ENCODE measurements at places on chromosomes 6 and 20. TPM values are rescaled to one million over a fixed set of nuclear protein-coding genes. Genes with fewer than 3 reads are reported as not detected.

GATA5 gene
- 0.46 TPM for total RNA-seq

YIPF3 gene
- total RNA-seq: 89.7 TPM

- H3K27ac ChIP-seq: no peak overlapping the region
- no peaks in the 10 kb centered on the region for H3K36me3 ChIP-seq
- no peak overlapping the region for H3K4me3 ChIP-seq
- H3K4me1 ChIP-seq: no peaks in the 10 kb centered on the region
- no peaks in the 10 kb centered on the region for H3K27me3 ChIP-seq
- no peak for DNase-seq
These were observed 134.3 kb downstream of the ISM1 start for GRCh38 chr20:13355411-13355810.

GRCh38 chr6:113994934-113995342 lies 24.0 kb upstream of the HDAC2 start:
- no peak overlapping the region for H3K4me3 ChIP-seq
- peak overlapping the region; percentile 51 for H3K27ac ChIP-seq
- H3K4me1 ChIP-seq: peaks cover 44% of the 10 kb centered on the region
- no peaks in the 10 kb centered on the region for H3K36me3 ChIP-seq
- DNase-seq: peak; percentile 90

DNA sequence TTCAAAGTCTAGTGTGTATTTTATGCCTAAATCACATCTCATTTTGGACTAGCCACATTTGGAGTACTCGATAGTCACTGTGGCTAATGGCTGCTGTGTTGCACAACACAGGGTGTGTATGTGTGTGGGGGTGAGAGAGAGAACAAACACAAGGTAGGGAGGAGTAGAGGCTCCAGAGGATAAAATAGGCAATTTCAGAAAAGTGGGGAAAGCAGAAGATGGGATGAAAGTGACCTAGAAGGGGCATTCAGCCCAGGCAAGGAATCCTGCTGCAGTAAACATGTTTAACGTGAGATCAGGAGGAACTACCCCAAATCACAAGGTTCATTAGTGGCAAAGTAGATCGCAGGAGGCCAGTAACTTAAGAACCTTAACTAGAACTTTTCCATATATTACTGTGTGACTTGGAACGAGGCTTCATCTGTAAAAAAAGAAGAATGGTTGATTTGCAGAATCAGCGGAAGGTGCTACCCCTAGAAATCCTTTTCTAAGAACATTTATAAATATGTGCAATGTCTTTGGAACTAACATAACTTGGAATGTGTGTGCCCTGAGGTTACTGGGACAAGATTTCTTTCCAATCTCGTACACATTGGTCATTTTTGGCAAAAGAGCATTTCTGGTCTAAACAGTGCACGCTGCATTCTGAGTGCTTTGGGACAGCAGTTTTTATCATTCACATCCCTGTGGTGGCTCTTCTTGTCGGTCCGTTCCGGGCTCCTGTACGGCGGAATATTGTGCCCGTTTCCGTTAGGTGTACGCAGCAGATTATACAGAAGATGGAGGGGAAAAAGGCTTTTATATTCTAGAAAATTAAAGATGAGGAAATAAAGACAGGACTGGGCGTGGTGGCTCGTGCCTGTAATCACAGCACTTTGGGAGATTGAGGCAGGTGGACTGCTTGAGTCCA lies 2.6 kb downstream of the DUSP22 start:
- H3K4me1 ChIP-seq: peaks cover 15% of the 10 kb centered on the region
- H3K27me3 ChIP-seq: no peaks in the 10 kb centered on the region
- no peak overlapping the region for H3K4me3 ChIP-seq
- no peak overlapping the region for H3K27ac ChIP-seq
- DNase-seq: no peak

DNA sequence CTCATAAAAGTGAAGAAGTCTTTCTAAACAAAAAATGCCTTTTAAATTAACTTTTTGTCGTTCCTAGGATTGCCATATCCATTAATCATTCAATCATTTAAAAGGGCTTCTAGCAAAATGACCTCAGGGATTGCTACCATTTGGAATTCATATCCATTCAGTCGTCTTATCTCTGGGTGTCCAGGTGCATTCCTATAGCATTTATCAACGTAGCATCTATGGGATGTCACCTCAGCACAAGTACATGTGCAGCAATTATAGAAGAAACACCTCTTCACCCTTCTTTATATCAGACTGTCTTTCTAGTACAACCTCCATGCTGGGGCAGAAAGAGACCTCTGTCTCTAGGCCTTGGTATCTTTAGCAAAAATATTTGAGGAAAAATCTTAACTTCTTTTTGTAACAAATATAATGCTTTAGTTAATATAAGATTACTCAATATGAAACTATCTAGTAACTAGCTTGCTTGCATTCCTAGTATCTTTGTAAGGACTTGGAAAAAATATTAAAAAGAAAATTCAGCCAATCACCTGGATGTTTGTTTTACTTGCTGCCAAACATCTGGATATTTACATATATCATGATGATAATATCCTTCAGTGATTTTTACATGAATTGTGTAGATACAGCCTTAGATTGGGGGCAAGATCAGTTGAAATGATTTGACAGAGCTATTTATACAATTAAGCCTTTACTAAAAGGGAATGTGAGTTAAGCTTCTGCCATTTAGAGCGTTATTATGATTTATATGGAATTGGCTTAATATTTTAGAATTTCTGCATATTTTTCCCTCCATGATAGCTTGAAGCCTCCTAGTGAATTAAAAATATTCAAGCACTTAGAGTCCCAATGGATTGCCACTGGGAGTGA lies 356.8 kb downstream of the HDGFL1 start:
- no peak for DNase-seq
- H3K4me3 ChIP-seq: no peak overlapping the region
- H3K27me3 ChIP-seq: no peaks in the 10 kb centered on the region
- no peaks in the 10 kb centered on the region for H3K36me3 ChIP-seq
- no peaks in the 10 kb centered on the region for H3K4me1 ChIP-seq

Measured in PC-3 (cell line).